BE2C (cell line): ENCODE measurements at places on chromosomes 3 and 15.

- no peak for DNase-seq
Observed at GRCh38 chr3:162699291-162699690, 1202.7 kb downstream of the OTOL1 start.

- DNase-seq: no peak
Observed at GRCh38 chr3:66012711-66013110, 26.0 kb downstream of the MAGI1 start.

DNA sequence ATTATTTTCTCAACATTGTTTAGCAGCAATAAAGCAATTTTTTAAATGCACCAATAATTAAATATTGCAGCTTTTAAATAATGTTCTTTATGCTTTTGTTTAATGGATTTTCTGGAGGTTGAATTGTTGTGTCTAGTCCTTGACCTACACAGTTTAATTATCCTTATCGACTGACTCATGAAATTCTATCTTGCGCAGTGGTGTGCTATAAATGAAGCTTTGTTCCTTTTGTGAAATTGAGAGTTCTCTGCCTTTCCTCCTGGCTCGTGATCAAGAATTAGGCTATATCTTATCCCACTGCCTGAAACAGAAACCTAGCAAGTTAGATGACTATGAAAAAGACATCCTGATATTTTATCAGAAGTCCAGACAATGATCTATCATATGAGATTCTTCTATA lies 37.0 kb upstream of the PIK3R4 start:
- no peak for DNase-seq

DNA sequence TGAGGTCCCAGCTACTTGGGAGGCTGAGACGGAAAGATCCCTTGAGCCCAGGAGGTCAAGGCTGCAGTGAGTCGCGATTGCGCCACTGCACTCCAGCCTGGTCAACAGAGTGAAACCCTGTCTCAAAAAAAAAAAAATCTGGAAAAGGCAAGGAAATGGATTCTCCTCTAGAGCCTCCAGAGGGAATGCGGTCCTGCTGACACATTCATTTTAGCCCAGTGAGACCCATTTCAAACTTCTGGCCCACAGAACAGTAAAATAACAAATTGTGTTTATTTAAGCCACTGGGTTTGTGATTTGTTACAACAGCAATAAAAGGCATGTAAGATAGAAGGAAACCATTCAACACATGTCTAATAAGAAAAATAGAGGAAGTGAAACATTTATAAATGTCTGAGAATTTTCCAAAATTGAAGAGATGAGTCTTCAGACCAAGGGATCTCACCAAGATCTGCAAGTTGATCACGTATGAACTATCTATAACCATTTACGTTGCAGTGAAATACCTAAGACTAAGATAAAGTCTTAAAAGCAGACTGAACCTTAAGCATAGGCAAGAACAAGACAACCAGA lies at the start of gene HTR3E:
Gene HTR3E (plus strand): TSS at position 254 of the 573 bp plus-strand sequence. CDS start 466 bp downstream, outside the sequence.
- DNase-seq: no peak

- peak; percentile 40 for DNase-seq
Observed at GRCh38 chr3:114892131-114892879, 254.8 kb downstream of the ZBTB20 start.

DNA sequence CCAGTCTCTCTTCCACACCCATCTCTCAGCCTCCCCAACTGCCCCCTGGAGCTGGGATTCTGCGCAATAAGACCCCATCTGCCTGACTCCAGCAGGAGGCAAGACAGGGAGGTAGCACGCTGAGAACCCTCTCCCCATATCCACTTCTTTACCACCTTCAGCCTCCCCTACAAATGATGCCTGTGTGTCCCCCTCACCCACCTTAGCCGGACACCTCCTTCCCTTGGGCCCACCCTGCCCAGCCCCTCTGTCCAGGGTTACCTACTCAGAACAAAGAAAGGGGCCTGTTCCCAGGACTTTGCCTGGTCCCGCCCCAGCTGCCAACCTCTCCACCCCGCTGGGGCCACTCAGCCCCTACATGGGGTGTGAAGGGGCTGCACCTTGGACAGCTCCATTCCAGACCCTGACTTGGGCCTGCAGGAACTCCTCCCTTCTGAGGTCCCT lies 40.8 kb upstream of the ATP2B2 start:
- no peak for DNase-seq

DNA sequence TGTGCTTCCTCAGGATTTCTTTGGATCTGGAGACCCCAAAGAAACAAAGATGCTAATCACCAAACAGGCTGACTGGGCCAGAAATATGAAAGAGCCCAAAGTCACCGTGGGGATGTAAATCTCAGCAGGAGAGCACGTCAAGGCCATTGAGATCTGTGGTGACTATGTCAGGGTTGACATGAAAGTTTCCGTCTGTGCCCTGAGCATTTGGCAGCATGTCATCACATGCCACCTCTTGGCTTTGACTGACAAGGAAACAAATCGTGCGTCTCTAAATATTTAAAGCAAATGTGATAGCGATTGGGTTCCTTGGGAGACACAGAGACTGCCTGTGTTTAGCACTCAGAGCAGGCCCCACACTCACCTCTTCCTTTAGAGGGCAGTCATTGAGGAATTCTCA lies 35.2 kb downstream of the EFCAB12 start:
- no peak for DNase-seq

DNA sequence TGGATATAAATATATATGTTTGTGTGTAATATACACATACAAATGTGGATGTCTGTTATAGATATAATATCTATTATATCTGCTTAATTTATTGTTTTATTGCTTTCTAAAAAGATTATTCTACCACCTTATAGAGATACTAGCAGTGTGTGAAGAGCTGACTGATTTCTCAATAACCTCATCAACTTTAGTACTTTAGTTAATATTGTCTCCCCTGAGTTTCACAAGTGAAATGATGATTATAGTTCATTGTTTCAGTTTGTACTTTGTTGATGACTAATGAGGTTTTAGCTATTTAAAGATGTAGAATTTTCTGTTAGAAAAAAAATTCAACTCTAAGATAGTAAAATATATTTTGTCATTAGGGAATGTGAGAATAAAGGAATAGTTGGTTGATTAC lies 11.4 kb downstream of the RSRC1 start:
- no peak for DNase-seq

DNA sequence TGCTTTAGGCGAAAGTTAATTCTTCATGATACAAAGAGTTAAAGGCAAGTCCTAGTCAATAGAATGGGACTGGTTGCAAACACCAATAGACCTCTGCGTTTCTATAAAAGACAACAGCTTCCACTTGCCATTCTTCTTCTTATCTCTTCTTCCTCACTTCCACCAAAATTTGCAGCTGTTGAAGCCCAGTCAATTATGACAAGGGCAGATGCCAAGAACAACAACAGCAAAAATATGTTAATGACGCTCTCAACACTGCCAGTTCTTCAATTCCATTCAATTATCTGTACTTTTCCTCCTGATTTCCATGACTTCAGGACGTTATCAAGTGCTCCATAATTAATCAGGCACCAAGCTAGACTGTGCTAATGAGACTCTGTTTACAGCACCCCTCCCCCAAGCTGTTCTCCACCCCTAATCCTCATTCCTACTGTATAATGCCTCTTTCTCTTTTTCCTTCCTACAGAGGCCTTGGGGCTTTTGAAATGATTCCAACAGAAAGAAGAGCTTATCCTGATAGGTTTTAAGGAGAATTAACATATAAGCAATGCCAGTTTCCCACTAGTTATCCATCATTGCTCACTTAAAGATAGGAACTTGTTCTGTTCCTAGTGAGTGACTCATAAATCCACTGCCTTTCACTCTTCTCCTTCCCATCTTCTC lies 1160.5 kb downstream of the IGSF11 start:
- peak; percentile 12 for DNase-seq

GRCh38 chr3:120353463-120353862 lies 4.3 kb upstream of the LRRC58 start:
- DNase-seq: no peak

DNA sequence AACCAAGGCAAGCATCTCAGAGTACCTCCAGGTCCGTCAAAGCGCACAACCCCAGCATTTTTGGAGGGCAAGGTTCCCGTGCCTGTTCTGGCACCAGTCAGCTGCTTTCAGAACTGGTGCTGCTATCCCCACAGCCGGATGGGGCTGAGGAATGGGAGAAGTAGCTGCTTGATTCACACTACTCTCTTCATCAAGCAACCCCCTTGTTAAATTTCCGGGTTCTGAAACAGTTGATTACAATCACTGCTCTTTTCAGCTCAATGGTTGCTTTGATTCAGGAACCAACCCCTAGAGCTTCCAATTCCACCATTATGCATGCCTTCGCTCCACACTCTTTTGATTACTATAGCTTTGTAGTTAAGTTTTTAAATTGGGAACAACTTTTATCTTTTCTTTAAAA lies 12.3 kb upstream of the UBA7 start:
- DNase-seq: no peak
